Activated CD8-positive, alpha-beta T cell treated with anti-CD3 and anti-CD28 coated beads for 36 hours (primary cell): ENCODE measurements at places on chromosomes 4 and X. TPM values are rescaled to one million over a fixed set of nuclear protein-coding genes. Genes with fewer than 3 reads are reported as not detected.
A peak's percentile ranks its signal among the peaks of the same experiment; 100 is the strongest.

The NOX1 gene
- not detected for total RNA-seq

The CACNA1F gene
- total RNA-seq: 0.90 TPM

The AFM gene
- not detected for total RNA-seq

The SLITRK4 gene
- total RNA-seq: not detected

The NLRP2B gene
- total RNA-seq: not detected

The HAUS7 gene
- 58.8 TPM for total RNA-seq

GRCh38 chrX:93711076-93711475, 37.1 kb downstream of the FAM133A start:
- no peak for DNase-seq

DNA sequence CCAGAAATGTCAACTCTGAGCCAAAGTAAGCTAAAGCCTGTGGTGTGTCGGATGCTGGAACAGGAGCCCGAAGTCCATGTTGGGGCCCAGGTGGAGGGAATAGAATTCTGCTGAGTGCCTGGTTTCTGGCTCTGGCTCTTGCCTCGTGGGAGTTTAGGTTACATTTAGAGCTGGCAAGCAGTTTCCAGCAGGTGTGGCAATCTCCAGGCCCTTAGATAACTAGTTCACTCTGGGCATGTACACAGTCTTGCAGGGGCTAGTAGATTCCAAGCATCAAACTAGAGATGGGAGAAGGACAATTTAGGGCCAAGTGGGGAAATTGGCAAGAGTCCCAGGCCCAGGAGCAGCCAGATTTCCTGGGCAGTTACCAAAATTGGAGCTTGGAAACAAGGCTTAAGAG, 56.3 kb upstream of the STOX2 start:
- no peak for DNase-seq

GRCh38 chrX:43238461-43238945, 417.6 kb upstream of the MAOA start:
- DNase-seq: no peak

- DNase-seq: no peak
These were observed 522.4 kb downstream of the RAB28 start for GRCh38 chr4:12961713-12962112.

DNA sequence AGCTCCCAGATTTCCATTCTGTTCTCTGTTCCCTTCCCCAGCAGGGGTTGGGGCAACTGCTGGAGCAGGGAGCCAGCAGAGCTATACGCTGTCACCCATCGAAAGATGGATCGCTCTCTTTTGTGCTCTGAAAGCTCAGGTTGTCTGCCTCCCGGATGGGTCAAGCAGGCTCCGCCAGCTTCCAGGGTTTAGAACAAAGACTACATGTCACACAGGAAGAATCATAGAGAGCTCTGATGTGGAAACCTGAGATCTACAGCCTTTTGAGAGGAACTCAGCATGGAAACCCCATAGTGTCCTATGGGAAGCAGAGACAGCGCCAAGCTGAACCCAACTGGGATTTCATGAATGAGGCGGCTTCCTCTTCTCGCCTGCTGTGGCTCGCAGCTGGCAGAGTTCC, 205.4 kb downstream of the HS3ST1 start:
- no peak for DNase-seq

GRCh38 chrX:150060406-150060805, 122.1 kb upstream of the EOLA2 start:
- DNase-seq: no peak

DNA sequence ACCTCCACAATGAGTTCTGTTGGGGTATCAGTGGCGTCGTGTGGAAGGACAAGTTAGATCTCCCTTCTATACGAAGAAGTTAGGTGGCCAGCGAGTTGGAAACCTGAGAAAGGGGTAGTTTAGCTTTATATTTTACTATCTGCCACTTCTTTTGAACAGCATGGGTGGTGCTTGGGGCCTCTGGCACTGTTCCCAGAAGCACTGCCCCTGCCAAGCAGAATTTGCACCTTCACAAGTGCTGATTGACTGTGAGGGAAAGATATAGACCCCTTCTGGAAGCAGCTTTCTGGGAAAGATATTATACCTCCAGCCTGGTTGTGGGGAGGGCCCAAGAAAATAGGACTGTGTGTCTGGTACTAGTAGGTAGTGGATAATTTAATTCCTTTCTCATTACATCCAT, 246.9 kb downstream of the FBXO8 start:
- no peak for DNase-seq

GRCh38 chr4:121199742-121200561, 35.8 kb upstream of the TNIP3 start:
- DNase-seq: peak; percentile 65
